Right atrium auricular region (tissue), 2 donors: ENCODE measurements at places on chromosomes 11 and 22. TPM values are rescaled to one million over a fixed set of nuclear protein-coding genes. Genes with fewer than 3 reads are reported as not detected.

Gene USH1C
- total RNA-seq, result not detected

Gene ANGPTL5
- total RNA-seq, result 3.3 TPM

Gene LARGE2
- total RNA-seq, result not detected

Gene FOLH1
- total RNA-seq, result not detected

Gene LRRC74B
- total RNA-seq, result not detected

Gene PELI3
- total RNA-seq, result 12.7 TPM

Gene OSBP2
- 16.8 TPM for total RNA-seq

Gene GGTLC3
- not detected for total RNA-seq

Gene IFITM10
- 0.37 TPM for total RNA-seq

Gene LDHAL6A
- total RNA-seq, result not detected
